CD4-positive, alpha-beta T cell (primary cell): ENCODE measurements at places on chromosomes 2 and 18. TPM values are rescaled to one million over a fixed set of nuclear protein-coding genes. Genes with fewer than 3 reads are reported as not detected.

GRCh38 chr18:69648486-69648885 is 247.8 kb downstream of the DOK6 start:
- no peaks in the 10 kb centered on the region for H3K36me3 ChIP-seq
- H3K27ac ChIP-seq, result no peak overlapping the region
- DNase-seq, result no peak
- no peak overlapping the region for H3K4me3 ChIP-seq

DNA sequence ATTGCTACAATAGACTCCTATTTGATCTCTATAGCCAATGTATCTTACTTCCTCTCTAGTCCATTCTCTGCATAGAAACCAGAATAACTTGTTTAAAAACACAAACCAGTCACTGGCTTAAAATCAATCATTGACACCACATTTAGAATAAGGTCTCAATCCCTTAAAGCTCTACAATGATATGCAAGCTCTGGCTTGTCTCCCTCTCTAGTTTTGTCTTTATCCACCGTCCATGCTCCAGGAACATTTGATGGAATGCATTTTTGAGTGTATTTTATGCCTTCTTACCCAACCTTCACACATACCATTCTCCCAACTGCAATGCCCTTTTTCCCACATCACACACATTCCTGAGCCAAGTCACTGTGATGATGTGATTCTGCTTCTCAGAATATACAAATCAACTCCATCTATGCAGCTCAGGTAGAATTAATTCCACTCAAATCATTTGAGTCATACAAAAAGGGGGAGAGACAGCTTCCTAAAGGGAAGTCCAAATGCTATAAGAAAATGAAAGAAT is 1107.2 kb downstream of the DPP10 start:
- no peaks in the 10 kb centered on the region for H3K4me1 ChIP-seq
- no peak for DNase-seq
- H3K27ac ChIP-seq, result no peak overlapping the region
- no peak overlapping the region for H3K4me3 ChIP-seq
- H3K27me3 ChIP-seq, result no peaks in the 10 kb centered on the region

- peaks cover 5% of the 10 kb centered on the region for H3K27me3 ChIP-seq
- H3K27ac ChIP-seq, result no peak overlapping the region
- no peak overlapping the region for H3K4me3 ChIP-seq
- H3K36me3 ChIP-seq, result no peaks in the 10 kb centered on the region
- H3K4me1 ChIP-seq, result no peaks in the 10 kb centered on the region
These were observed 321.0 kb upstream of the THSD7B start for GRCh38 chr2:136444323-136444722.

DNA sequence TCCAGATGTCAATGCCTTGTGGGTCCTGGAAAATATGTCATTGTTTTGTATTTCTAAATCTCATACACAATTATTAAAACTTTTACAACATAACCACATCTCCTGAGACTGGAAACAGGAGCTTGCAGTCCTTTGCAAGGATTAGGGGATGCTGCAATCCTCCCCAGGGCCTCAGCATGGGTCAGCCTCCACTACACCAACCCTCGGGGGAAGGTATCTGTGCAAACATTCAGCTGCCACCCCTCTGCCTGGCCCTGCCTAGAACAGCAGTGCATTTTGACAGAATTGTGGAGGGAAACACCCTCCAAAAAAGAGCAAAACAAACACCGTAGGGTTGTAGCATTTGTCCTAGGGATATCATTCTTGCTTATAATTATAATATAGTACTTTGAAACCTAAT is 4.2 kb upstream of the UPP2 start:
- no peak overlapping the region for H3K4me3 ChIP-seq
- no peaks in the 10 kb centered on the region for H3K27me3 ChIP-seq
- no peak overlapping the region for H3K27ac ChIP-seq

GRCh38 chr2:88350331-88351248 is 101.9 kb downstream of the FOXI3 start:
- H3K4me3 ChIP-seq, result peak overlapping the region; percentile 51
- H3K36me3 ChIP-seq, result no peaks in the 10 kb centered on the region
- DNase-seq, result peak; percentile 67
- no peak overlapping the region for H3K27ac ChIP-seq
- peaks cover 9% of the 10 kb centered on the region for H3K4me1 ChIP-seq

The DAW1 gene
- total RNA-seq, result not detected

DNA sequence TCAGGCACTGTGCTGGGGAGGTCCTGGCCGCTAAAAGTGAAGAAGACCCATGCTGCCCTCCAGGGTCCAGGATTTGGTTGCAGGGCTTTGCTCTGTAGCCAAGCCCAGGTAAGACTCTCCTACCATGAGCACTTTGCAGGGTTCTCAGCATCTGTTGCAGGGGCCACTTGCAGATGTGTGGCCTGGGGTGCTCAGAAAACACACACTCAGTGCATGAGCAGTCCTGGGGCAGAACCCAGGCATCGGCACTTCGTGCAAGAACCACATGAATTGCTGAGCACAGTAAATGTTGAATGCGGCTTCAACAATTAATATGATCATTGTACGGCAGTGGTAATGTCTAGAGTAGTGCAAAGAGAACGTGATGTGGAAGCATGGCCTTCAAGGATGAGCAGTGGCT is 98.5 kb upstream of the SMIM21 start:
- no peaks in the 10 kb centered on the region for H3K4me1 ChIP-seq
- no peak for DNase-seq
- H3K27ac ChIP-seq, result no peak overlapping the region
- H3K36me3 ChIP-seq, result no peaks in the 10 kb centered on the region
- H3K4me3 ChIP-seq, result no peak overlapping the region
- no peaks in the 10 kb centered on the region for H3K27me3 ChIP-seq
